ENCODE measurements at places on chromosomes 13 and 19. TPM values are rescaled to one million over a fixed set of nuclear protein-coding genes. Genes with fewer than 3 reads are reported as not detected.

Gene PLIN4
- 1.4 TPM for total RNA-seq

Gene ZNF98
- not detected for total RNA-seq

Gene ZNF93
- total RNA-seq, result 1.1 TPM

Gene BEST2
- 0.70 TPM for total RNA-seq

Gene PCDH8
- total RNA-seq, result not detected

Gene ZNF728
- total RNA-seq, result not detected

DNA sequence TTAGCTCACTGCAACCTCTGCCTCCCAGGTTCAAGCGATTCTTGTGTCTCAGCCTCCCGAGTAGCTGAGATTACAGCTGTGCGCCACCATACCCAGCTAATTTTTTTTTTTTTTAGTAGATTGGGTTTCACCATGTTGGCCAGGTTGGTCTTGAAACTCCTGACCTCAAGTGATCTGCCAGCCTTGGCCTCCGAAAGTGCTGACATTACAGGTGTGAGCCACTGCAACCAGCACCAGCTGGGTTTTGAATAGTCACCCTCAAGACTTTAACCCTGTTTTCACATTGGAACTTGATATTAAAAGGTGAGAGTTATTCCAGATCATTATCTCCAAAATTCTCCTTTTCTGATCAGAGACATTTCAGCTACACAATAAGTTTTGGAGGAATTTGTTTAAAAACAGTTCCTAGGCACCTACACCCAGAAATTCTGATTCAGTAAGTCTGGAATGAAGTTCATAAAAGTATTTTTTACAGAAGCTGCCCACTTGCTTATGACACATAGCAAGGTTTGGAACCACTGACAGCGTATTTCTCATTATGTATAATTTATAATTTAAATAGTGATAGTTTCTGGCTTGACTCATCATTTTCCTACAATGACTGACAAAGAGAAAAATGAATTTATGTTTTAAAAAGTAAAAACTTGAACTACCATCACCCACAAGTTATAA, 417.3 kb downstream of the DIAPH3 start:
- no peak overlapping the region for H3K4me3 ChIP-seq
- no peaks in the 10 kb centered on the region for H3K27me3 ChIP-seq
- DNase-seq, result peak; percentile 2
- peaks cover 6% of the 10 kb centered on the region for H3K4me1 ChIP-seq

- peak; percentile 100 for DNase-seq
- H3K27me3 ChIP-seq, result no peaks in the 10 kb centered on the region
- H3K4me1 ChIP-seq, result peaks cover 14% of the 10 kb centered on the region
- H3K36me3 ChIP-seq, result peaks cover 6% of the 10 kb centered on the region
These were observed 11.6 kb upstream of the OR1M1 start for GRCh38 chr19:9075064-9075949.

GRCh38 chr13:100510208-100510957, 78.2 kb downstream of the GGACT start:
- H3K36me3 ChIP-seq, result peaks cover 10% of the 10 kb centered on the region
- no peak overlapping the region for H3K27ac ChIP-seq
- H3K4me1 ChIP-seq, result peaks cover 12% of the 10 kb centered on the region
- H3K27me3 ChIP-seq, result no peaks in the 10 kb centered on the region

DNA sequence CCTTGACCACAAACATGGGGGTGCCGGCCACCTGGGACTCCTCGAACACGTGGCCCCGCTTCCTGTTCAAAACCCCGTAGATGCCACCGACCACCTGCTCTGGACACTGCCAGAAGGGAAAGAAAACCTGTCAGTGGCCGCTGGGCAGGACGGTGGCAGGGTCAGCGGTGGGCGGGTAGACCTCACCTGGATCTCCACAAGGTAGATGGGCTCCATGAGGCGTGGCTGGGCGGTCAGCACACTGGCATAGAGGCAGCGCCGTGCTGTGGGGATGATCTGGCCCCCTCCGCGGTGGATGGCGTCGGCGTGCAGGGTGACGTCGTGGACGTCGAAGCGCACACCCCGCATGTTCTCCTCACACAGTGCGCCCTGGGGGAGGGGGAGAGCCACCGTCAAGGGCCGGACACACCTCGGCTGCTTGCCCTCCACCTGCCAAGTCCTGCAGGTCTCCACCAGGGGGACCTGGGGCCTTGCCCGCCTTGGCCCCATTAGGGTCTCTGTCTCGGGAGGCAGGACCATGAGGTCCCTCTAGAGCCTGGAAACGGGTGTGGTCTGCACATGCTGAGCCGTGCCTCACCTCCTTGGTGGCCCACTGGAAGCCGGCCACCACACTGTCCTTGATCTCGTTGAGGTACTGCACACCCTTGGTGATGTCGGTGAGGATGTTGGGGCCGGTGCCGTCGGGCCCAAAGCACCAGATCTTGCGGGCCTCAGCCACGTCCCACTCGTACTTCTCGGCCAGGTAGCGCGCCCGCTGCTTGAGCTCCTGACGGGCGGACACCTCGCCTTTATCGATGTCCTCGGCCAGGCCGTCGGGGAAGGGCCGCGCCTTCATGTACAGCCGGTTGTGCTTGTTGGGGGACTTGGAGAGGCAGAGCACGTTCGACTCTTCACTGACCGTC, 6.6 kb upstream of the DAPK3 start:
- H3K36me3 ChIP-seq, result peaks cover 84% of the 10 kb centered on the region
- H3K27me3 ChIP-seq, result no peaks in the 10 kb centered on the region
- H3K4me3 ChIP-seq, result no peak overlapping the region
- peaks cover under 1% of the 10 kb centered on the region for H3K4me1 ChIP-seq

GRCh38 chr19:32465176-32465575, 59.6 kb downstream of the DPY19L3 start:
- no peak overlapping the region for H3K27ac ChIP-seq
- H3K36me3 ChIP-seq, result peaks cover 19% of the 10 kb centered on the region

- peaks cover 5% of the 10 kb centered on the region for H3K4me1 ChIP-seq
- peak; percentile 47 for DNase-seq
- peaks cover 6% of the 10 kb centered on the region for H3K36me3 ChIP-seq
These were observed 13.3 kb upstream of the MISP start for GRCh38 chr19:737591-738093.

GRCh38 chr19:1651568-1652291, 685 bp downstream of the TCF3 start:
- no peaks in the 10 kb centered on the region for H3K27me3 ChIP-seq
- H3K4me1 ChIP-seq, result no peaks in the 10 kb centered on the region
- peak; percentile 45 for DNase-seq
- H3K27ac ChIP-seq, result peak overlapping the region; percentile 46
- peak overlapping the region; percentile 75 for H3K4me3 ChIP-seq

- H3K4me1 ChIP-seq, result peaks cover 5% of the 10 kb centered on the region
- H3K27me3 ChIP-seq, result no peaks in the 10 kb centered on the region
- no peak overlapping the region for H3K4me3 ChIP-seq
- no peaks in the 10 kb centered on the region for H3K36me3 ChIP-seq
These were observed 310.4 kb downstream of the SPRY2 start for GRCh38 chr13:80030491-80030890.

Data from MCF 10A (cell line).